Stimulated activated CD8-positive, alpha-beta memory T cell treated with anti-CD3 and anti-CD28 coated beads, Interleukin-7, amount 100 ng/mL, for 1 hour (primary cell): ENCODE measurements at places on chromosomes 5 and 9.

DNA sequence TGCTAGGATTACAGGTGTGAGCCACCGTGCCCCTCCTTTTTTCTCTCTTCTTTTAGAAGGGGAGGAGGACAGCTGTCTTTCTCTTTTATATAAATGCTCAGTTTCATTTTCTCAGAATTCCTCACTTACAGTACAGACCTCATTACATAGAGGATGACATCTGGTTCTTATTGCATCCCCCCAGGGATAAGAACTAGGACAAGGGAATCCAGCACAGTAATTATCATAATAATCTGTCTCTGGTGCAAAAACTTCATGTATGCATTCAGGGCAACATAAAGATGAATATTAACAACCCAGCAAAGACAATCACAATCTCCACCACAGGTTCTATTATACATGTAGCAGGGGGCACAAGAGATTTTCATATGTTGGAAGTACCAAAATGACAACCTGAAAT is 5.1 kb downstream of the SPZ1 start:
- DNase-seq, result no peak

GRCh38 chr5:157961176-157961575 is 102.2 kb upstream of the CLINT1 start:
- no peak for DNase-seq

- no peak for DNase-seq
These were observed at the start of gene MEF2C for GRCh38 chr5:88883059-88883835. Gene MEF2C (minus strand): TSS chr5:88883184. CDS start chr5:88823788, 59,396 bp downstream.

DNA sequence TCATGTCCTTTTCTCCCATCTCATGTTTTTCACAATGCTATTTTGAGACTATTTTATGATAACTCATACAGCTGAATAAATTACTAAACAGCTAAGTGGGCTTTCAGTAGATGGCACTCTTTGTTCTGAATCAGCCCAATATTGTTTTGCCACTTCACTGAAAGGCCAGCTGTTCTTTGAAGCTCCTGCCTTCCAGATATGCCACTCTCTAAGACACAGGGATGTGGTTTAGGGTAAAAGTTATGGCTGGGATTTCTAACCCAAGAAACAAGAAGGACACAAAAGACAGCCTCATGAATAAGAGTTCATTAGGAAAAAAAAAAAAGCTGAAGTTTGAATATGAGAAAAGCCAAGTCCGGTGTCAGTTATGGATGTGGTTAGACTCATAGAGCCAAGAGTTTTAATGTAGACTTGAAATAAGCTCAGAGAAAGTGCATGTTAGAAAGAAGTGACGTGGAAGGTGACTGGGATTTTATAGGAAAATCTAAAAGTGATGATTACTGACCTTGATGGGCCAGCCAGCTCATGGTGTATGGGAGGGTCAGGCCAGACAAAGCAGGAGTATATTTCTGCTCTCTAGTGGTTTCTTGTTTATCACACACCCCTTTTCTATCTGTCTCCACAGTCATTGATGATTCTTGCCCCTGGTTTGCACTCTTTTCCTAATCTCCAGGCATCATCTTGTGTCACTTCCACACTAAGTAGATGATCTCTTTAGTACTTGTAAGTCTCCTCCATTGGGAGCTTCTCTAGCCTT is 488.5 kb downstream of the NR2F1-AS1 start:
- no peak for DNase-seq

DNA sequence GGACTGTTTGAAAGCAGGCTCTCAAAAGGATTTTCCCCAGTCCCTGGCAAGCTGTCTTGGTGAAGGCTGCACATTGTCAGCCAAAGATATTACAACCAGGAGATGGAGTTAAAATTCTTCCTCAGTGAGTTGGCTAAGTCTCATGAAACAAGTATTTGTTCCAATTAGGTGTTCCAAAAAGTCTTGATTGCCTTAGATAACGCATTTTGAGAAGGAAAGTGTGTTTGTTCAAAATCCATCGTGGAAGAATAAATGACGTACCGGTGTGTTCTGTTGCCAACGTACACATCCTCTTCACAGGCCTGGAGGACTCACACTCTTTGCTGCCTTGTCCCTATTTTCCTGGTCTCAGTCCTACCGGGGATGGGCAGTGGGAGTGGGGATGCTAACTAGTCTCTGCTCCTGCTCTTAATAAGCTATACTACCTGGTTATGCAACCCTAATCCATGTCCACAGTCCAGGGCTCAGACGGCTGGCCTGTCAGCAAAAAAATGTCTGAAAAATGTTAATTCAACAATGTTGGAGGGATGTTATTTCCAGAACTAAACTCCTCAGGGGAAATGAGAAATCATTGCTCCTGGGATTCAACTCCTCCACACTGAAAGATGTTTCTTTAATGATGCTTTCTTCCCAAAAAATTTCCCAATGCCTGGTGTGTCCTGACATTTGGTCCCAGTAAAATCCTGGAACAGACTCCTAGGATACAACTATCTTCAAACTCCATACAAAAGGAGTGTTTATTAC is 175.3 kb upstream of the KLF9 start:
- DNase-seq, result no peak

- DNase-seq, result peak; percentile 61
These were observed 20.4 kb downstream of the GNPDA1 start for GRCh38 chr5:141992349-141992963.

- no peak for DNase-seq
These were observed 58.7 kb upstream of the ZFR start for GRCh38 chr5:32503261-32503660.

GRCh38 chr5:60810438-60811085 is 33.5 kb downstream of the ELOVL7 start:
- no peak for DNase-seq

DNA sequence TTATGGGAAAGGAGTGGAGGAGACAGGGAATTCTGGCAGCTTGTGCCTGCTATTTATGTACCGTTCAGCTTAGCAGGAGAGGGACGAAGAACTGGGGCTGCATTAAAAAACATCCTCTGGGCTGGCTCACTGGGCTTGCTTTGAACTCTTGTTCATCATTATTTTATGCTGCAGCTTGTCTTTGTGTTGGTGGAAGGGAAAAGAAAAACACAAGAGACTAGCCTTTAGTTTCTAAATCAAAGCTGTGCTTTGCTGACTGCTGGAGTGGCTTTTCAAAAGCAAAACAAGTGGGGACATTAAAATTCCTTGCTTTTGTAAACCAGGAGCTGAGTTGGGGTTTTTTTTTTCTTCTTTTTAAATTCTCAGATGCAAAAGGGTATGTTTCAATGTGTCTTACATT is 5.9 kb upstream of the RGMB start:
- no peak for DNase-seq

GRCh38 chr5:143267186-143267585 is 136.3 kb downstream of the NR3C1 start:
- no peak for DNase-seq

- DNase-seq, result no peak
These were observed 26.2 kb upstream of the LTC4S start for GRCh38 chr5:179767496-179768100.

- DNase-seq, result no peak
These were observed 2.9 kb downstream of the SNX18 start for GRCh38 chr5:54520438-54520846.

DNA sequence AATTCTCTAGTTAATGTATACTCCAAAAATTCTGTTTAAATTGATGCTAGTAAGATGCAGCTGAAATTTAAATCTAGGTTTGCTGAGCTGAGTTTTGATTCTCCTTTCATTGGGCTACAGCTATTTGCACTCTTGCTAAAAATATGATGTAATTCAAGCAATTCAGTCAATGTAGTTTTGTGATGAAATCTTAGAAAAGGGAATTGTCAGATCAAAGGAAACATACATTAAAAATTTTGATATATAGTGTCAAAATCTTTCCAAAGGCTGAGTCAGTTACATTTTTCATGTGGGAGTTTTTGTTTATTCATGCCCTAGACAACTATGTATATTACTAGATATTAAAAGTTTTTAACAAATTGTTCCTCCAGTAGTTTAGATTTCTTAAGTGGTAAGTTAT is 334.9 kb upstream of the DAB2 start:
- DNase-seq, result no peak

GRCh38 chr9:70529833-70530232 is 115.4 kb upstream of the KLF9 start:
- DNase-seq, result no peak

DNA sequence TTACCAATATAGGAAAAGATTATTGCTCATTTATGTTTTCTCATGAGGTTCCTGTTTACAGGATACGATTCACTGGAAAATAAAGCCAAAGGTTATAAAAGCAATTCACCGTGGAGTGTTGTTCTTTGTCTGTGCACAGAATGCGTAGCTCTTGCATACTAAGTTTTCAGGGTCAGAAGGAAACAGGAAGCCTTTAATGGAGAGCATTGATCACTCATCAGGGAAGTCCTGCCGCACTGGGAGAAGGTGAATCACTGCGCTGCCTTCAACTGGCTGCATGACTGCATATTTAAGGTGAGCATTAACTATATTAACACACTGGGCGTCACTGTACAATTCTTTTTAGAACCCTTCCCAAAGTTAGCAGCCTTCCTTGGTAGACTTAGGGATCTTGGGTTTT is 74.1 kb upstream of the SYK start:
- DNase-seq, result no peak

DNA sequence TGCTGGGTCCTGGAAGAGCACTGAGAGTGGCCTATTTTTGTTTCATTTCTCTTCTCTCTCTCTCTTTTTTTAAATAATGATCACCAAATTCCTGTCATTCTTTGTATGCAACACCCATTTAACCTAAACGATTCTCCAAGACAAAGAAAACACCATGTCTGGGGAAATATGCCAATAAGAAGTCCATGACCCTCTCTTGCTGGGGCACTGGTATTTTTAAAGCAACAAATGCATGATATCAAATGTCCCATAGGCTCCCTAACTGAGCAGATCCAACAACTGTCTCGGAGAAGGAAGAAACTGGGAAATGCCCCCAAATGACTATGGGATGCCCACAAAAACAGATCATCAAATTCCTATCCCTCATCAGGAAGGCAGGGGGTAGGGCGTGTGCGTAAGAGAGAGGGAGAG is 567.4 kb downstream of the CCDC171 start:
- no peak for DNase-seq

- no peak for DNase-seq
These were observed 1317.0 kb upstream of the ACO1 start for GRCh38 chr9:31067418-31067817.

DNA sequence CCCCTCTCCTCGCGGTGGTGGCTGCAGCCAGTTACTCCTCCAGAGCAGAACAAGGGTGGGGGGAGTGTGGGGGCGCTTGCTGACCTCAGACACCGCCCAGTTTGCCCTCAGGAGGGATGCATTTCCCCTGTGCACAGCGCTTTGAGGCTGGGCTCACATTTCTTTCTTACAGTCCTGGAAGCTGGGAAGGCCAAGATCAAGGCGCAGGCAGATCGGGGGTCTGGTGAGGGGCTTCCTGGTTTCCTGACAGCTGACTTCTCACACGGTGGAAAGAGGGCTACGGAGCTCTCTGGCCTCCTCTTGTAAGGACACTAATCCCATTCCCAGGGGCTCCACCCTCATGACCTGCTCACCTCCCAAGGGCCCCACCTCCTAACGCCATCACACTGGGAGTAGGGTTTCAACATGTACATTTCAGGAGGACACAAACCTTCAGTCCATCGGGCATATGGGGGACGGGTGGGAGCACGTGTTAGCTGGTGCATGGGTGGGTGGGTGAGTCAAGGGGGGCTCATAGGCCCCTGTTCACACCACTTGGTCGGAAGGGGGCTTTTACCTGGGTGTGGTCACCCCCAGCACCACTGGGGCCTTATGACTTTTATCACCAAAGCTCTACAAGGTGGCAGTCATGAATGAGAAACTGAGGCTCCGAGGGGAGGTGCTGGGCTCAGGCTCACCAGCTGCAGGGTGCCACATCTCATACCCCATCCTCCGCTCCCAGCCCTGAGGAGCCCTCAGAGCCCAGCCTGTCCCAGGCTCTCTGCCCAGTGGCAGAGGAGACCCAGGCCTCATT is 7.7 kb upstream of the SCGB3A1 start:
- no peak for DNase-seq

DNA sequence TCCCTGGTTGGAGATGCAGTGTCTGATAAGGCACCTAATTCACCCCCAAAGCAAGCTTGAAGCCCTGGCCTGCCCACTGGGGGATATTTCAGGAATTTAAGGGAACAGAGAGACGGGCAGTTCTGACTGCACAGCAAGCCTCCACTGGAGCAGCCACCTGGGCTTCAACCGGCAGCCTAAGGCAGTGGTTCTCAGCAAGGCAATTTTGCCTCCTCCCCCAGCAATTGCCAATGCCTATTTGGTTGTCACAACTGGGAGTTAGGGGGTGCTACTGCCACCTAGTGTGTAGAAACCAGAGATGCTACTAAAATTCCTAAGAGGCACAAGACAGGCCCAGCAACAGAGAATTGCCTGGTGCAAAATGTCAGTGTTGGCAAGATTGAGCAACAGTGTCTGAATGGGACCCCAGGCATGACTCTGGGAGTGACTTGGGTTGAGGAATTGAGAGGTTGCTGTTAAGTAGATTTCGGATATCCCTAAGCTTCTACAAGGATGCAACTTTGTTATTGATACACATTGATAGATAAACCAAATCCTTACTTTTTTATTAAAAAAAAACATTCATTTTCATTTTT is 58.7 kb upstream of the CTSL start:
- DNase-seq, result no peak

DNA sequence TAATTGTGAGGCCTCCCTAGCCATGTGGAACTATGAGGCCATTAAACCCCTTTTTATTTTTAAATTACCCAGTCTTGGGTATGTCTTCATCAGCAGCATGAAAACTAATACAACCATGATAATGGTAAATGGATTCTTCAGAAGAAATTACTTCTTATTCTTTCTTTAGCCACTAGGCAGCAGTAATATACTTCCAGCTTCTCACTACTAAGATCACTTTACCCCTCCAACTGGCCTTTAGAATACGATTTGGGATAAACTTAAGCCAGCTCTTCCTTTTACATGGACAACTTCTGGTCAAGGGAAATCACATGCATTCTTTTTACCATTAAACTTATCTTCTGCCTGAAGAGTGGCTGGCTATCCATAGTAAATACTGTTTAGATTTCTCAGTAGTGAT is 355.4 kb downstream of the MAN2A1 start:
- no peak for DNase-seq

DNA sequence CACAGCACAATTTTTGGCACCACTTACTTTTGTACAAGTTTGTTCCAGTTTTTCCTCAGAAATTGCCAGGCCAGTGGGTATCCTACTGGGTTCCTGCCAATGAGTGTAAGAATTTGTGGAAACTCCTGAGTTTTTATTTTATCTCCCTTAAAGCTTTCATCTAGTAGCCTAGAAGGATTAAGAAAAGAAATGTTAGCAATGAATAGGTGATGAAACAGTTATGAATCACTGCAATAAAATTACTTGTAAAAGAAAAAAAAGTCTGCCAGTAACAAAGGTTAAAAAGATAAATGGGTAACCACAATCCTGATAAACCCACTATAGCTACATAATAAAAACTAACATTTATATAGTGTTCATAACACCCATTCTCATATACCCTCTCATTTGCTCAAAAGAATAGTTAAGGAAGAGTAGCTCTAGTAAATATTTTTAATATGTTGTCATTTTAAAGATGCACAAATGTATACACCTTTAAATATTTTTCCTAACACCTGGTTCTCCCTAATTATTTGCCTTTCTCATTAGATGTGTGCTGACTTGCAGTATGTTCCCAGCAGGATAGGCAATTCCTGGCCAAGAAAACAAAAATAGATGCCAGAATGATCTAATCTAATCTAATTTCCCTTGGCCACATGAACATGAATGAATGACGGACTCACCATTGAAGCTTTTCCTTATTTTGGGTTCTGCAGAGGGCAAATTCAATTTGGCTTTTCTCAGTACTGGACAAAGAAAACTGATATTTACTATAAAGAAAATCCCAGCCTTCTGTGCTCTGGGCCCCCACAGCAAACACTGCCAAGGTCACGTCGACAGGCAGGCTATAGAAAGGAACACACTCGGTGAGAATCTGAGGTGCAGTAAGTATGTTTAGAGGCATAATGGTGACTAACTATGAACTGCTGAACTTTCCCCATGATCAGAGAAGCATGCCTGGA is 26.4 kb downstream of the ERAP1 start:
- DNase-seq, result no peak
